ENCODE measurements at places on chromosomes 13 and 19.

DNA sequence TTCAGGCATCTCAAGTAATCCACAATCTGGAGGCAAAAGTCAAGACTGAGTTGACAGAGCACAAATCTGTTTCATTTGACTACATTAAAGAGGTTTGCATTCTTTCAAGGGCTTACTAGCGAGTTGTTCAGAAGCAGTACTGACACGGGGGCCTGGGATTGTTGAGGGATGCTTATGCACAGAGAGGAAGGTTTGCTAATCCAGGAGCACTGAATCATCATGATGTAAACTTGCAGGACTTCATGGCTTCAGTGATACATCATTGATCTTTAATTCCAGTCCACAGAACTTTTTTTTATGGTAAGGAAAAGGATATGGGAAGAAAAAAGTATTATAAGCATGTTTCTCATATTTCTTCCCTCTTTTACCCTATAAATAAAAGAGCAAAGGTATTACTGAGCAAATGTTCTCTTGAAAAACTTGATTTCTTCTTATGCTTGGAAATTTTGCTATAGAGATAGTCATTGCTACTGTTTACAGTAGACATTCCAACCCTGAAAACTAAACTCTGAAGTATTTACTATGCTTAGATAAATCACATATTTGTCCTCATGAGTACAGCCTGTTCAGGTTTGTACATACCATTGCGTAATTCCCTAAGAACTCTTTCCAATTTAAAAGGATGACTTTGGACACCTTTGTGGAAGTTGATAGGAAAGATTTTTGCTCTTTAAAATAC is 65.8 kb upstream of the KPNA3 start:
- no peak for DNase-seq

GRCh38 chr13:57970404-57970803 is 338.9 kb downstream of the PCDH17 start:
- DNase-seq: no peak

GRCh38 chr19:39263912-39264305 is 4.3 kb upstream of the IFNL2 start:
- no peak for DNase-seq

- no peak for DNase-seq
Measured at GRCh38 chr13:62193919-62194318, 778.3 kb upstream of the PCDH20 start.

GRCh38 chr19:6473647-6474046 is 7.9 kb downstream of the DENND1C start:
- no peak for DNase-seq

DNA sequence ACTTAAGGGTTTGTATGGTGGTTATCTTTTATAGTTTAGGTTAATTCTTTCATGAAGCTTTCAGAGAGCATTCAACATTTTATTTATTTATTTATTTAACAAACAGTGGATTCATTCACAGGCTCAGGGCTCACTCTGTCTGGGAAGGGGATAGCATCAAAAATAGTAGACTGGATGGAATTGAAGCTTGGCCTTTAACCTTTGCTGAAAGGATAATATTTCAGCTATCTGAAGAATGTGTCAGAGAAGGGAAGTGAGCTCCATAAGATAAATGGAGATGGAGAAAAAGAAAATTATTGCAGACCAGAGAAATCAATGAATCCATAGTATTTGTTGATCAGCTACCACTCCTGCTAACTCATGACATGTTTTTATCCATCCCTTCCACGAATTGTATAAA is 305.6 kb downstream of the COG6 start:
- DNase-seq: no peak

GRCh38 chr13:97517967-97518366 is 84.0 kb downstream of the RAP2A start:
- no peak for DNase-seq

- DNase-seq: no peak
Measured at GRCh38 chr19:31089681-31090080, 259.6 kb downstream of the TSHZ3 start.

- DNase-seq: no peak
Measured at GRCh38 chr13:114070098-114070799, 62.2 kb downstream of the RASA3 start.

DNA sequence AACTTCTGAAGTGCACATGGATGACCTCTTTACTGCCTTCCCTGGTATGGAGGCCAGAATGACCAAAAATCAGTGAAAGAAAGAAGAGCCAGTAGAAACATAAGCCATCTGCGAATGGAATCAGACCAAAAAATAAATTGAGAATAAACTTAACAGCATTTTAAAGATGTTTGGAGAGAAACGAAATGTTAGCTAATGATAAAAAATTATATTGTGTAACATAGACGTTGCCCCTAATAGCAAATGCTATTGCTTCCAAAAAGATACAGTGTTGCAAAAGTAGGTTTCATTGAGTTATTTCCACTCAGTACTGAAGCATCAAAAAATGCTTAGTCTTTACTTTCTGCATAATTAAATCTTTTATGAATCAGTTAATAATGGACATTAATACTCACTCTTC is 371.7 kb downstream of the LIG4 start:
- no peak for DNase-seq

DNA sequence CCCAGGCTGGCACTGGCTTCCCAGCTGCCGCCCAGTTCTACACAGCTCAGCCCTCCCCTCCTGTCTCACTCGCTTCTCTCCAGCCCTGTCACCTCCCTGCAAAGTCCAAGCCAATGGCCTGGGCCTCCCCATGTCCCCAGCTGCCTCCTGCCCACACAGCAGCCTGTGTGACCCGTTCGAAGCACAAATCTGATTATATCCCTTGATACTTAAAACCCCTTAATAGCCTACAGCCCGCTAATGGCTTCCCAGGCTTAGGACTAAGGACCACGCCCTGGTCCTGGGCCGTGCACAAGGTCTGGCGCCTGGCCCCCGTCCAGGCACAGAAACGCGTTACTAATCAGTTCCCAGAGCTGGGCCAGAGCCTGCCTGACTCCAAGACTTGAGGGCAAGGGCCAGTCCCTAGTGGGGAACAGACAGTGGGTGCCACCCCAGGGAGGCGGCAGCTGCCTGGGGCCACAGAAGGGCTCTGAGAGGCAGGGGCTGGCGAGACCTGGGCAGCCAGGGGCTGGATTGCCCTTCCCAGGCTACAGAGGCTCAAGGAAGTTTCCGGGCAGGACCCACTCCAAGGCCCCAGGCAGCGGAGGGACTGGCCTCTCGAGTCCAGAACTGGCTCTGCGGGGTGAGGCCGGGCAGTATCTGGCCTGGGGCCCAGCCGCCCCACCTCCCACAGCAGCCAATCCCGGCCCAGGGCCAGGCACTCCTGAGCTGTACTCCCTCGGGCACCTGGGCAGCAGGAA is 10.4 kb downstream of the XAB2 start:
- peak; percentile 97 for DNase-seq

GRCh38 chr19:10983026-10983425 is 22.2 kb downstream of the SMARCA4 start:
- DNase-seq: no peak

GRCh38 chr13:32443111-32443510 is 15.2 kb upstream of the N4BP2L1 start:
- no peak for DNase-seq

- DNase-seq: no peak
Measured at GRCh38 chr19:743168-743687, 7.7 kb upstream of the MISP start.

Measured in D721Med (cell line).